WTC11 (cell line): ENCODE measurements at places on chromosomes 6 and 20.

DNA sequence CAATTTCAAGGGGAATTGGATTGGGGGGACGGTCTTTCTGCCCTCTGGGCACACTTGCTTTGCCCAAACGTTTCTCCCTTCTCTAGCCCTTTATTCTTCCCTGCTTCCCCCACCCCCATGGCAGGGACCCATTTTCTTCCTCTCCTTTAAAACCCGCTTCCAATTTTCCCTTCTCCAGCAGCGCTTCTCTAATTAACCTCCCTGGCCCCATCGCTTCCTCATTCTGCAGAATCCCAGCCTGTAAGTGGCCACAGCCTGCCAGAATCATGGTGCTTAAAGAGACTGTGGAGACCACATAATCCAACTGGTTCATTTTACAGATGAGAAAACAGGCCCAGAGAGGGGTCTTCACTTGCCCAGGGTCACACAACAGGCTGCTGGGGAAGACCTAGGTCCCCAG lies 61.4 kb downstream of the CPNE5 start:
- DNase-seq: no peak

GRCh38 chr20:62069741-62070216 lies 4.1 kb upstream of the TAF4 start:
- no peak for DNase-seq

DNA sequence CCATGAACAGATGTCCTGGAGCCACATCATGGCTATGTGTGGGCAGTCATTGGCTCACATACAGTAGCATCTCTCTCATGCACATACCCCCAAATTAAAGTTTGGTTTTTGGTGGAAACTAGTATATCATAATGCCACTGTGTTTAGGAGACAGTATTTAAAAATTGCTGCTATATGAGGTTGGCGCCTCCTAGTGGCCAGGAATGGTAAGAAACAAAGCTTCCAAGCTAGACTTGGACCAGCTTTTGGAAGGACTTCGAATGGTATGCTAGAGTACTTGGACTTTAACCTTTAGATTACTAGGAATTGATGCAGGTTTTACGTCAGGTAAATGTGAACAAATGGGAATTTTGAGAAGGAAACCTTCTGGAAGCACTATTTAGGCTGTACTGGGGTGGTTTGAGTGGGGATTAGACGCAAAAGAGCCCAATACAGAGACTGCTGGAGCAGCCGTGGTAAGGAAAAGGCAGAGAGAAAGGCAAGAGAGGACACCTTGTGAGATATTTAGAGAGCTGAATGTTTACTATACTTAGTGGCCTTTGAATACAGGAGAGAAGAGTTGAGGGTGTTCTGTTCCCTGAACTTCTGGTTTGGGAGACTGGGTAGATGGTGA lies 23.8 kb downstream of the PRSS35 start:
- DNase-seq: peak; percentile 74

- DNase-seq: no peak
These were observed 251.0 kb downstream of the RNGTT start for GRCh38 chr6:88712243-88712936.

GRCh38 chr6:131427434-131428058 lies 145.5 kb upstream of the ARG1 start:
- DNase-seq: no peak

DNA sequence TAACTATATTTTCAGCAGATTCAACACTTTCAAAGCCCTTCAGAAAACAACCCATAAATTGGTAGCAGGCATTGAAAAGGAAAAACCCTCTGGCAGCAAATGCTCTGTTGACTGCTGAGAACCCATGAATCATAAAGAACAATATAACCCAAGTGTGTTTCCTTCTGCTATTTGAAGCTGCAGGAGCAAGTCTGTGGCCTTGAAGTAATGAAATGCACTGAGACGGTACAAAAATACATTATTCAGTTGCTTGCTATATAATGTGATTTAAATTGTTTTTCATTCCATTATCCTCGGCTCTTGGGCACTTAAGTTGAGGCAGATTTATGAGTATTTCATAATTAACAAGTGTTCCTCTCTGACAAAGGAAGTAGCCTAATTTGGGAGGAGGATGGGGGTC lies 40.6 kb upstream of the SAMD5 start:
- DNase-seq: no peak

DNA sequence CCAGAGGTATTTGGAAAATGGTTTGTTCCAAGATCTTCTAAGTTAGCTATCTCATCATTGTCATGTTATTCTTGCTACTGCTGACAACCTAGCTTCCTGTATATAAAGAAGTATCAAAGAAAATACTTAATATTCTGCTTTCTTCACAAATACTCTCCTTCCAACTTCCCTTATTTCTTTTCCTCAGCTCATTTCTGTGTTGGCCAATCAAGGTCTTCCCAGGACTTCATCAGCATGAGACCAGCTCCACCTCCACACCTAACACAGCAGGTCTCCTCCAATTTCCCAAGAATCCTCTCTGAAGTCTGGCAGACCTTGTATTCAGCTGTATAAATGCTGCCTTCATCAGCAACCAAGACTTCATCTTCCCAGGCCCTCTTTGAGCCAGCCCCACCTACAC lies 538.6 kb upstream of the JARID2 start:
- DNase-seq: no peak

GRCh38 chr20:20010639-20011500 lies 6.3 kb upstream of the NAA20 start:
- DNase-seq: no peak
